Jurkat, Clone E6-1 (cell line): ENCODE measurements at places on chromosomes 4 and X.
A peak's percentile ranks its signal among the peaks of the same experiment; 100 is the strongest.

DNA sequence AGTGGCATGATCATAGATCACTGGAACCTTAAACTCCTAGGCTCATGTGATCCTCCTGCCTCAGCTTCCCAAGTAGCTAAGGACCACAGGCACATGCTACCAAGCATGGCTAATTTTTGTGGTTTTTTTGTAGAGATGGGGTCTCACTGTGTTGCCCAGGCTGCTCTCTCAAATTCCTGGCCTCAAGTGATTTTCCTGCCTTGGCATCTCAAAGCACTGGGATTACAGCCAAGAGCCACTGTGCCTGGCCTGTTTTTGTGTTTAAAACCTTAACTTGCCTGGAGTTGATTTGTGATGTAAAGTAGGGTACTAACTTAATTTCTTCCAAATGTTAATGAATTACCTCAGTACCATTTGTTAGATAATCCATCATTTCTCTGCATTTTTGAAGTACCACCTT, 22.3 kb downstream of the DLG3 start:
- no peak for DNase-seq

DNA sequence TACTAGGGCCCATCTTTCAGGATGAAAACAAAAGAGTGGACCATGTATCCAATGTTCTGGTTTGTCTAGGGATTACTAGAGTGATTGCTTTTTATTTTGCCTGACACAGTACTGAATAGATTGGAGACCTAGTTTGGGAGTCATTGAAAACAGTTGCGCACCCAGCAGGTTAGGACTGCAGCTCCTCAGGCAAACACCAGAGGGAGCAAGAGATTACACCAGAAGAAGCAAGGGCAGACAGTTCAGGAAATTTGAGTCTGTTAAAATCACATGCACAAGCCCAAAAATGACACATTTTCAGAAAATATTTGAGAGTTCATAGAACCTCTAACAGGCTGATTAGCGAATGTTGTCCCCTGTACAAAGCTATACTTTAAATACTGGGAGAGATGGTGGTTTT, 55.6 kb downstream of the CYLC1 start:
- peak; percentile 2 for DNase-seq

- DNase-seq, result no peak
Observed at GRCh38 chr4:170198747-170199146, 109.0 kb upstream of the AADAT start.

GRCh38 chrX:132622130-132622529, 133.3 kb upstream of the MBNL3 start:
- no peak for DNase-seq

DNA sequence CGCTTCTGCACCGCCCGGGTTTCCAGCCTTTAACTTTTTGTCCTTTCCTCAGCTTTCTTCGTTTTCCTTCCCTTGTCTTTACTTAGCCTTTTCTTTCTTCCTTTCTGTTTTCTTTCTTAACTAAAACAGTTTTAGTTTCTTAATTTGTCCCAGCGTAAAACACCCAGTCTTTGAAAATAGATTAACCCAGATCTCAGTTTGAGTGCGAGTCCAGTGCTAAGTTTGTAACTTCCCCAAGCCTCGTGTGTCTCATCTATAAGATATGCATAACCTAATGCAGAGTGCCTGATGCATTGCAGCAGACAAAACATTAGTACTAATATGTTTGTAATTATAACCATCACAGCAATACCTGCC, 460 bp upstream of the GEMIN8 start:
- DNase-seq, result no peak

GRCh38 chr4:87005690-87006425, 71.0 kb downstream of the AFF1 start:
- DNase-seq, result no peak

- DNase-seq, result no peak
Observed at GRCh38 chrX:129462707-129463106, 60.6 kb downstream of the SMARCA1 start.

GRCh38 chrX:30653415-30654131, at the start of gene GK:
TSS of gene GK (plus strand) at chrX:30653423. CDS start at chrX:30653538, 115 bp downstream.
- no peak for DNase-seq

DNA sequence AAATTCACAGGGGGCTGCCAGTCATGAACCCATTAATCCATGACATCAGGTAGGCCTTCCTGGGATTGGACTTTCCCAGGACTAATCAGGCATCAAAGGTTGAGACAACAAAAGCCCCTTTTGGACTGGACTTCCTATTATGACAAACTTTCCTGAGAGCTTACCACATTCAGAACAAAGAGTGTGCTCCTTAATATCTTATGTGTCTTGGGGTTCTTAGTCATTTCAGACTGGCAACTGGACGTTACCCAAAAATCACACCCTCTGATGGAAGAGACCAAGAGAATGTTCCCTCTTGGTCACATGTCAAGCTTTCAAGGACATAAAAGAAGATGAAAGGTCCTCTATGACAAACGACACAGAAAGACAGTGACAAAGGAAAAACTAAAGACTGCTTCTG, 31.6 kb upstream of the PPP1R2C start:
- no peak for DNase-seq

DNA sequence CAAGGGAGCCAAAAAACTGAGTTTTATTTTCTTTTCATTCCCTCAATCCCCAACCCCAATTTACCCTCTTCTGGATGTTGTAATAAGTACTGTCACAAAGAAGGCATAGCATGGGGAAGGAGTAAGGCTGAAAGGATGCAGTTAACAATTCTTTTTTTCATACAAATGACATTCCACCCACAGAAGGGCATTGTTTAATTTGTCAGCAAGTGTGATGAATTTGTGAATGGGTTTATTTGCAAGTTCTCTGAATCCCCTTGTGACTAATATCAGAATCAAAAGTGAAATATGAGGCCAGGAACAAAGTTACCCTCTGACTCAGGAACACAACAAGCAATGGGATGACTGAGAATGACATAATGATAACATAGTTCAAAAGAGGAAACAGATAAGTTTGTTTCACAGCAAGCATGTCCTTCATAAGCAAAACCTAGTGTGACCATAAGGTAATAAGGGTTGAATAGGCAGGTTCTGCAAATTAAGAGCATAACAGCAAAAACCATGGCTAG, 2.1 kb downstream of the GEMIN8 start:
- DNase-seq, result no peak

GRCh38 chr4:137032222-137032621, 500.1 kb downstream of the PCDH18 start:
- DNase-seq, result no peak

DNA sequence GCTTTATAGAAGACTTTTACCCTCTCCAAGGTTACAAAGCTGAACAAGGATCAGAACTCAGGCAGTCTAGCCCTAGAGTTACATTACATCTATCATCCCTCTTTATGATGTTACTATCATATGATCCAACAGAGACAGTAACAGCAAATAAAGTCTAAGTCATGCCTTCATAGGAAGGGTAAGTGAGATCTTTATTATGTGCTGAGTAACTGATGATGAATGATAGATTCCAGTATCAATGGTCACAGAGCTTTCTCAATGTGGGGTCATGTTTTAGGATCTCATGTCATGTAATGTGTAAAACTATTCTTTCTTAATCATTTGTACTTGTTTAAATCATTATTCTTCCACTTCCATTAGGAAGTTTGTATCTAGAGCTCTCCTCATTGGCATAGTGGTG, 22.8 kb downstream of the ELOVL6 start:
- DNase-seq, result no peak

DNA sequence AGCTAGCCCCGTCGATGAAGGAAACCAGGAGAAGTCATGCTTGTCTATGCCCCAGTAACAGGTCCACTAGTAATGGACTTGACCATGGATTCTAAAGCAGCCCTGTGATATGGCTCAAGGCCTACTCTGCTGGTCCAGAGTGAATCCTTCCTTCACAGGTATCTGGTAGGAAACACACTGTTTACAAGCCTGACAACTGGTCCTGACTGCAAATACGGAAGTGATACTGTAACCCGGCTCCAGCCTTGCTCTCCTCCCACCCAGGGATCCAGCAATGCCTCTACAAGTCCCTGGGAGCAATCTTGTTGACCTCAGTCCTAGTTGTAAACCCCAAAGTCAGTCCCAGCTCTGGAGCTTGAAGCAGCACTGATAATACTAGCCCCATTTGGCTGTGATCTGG, 239.2 kb upstream of the GRID2 start:
- DNase-seq, result no peak

GRCh38 chr4:120198411-120198810, 131.8 kb upstream of the MAD2L1 start:
- no peak for DNase-seq

DNA sequence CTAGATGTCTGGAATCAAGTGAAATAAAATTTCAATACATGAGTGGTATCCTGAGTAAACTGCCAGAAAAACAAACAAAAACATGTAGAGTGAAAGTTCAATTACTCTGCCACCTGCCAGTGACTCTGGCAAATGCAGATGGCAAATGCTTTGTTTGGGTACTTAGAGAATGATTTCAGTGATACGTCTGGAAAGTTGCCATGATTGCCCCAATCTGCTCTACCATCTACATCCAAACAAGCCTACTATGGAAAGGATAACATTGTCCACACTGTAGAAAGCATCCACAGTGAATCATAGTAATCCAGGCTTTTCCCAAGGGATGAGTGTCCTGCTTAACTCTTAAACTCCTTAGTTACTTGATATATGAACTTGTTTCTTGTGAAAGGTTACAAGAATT, 3.4 kb downstream of the SPATA4 start:
- DNase-seq, result no peak

DNA sequence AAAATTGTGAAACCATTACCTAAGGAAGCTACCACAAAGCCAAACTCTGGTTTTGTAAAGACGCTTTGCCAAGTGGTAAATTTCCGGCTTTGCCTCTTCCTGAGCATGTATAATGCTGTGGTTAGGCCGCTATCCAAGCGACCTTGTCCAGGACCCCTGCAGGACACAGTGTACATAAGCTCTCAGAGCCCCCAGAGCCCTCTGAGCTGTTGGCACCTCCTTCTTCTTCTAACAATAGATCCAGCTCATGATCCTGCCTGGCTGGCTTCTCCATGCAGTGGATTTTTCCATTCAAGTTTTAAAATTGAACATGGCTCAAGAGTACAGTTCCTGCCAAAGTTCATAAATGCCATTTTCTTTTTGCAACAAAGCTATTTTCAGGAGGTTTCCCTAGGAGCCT, 326.7 kb downstream of the MAPK10 start:
- DNase-seq, result no peak

DNA sequence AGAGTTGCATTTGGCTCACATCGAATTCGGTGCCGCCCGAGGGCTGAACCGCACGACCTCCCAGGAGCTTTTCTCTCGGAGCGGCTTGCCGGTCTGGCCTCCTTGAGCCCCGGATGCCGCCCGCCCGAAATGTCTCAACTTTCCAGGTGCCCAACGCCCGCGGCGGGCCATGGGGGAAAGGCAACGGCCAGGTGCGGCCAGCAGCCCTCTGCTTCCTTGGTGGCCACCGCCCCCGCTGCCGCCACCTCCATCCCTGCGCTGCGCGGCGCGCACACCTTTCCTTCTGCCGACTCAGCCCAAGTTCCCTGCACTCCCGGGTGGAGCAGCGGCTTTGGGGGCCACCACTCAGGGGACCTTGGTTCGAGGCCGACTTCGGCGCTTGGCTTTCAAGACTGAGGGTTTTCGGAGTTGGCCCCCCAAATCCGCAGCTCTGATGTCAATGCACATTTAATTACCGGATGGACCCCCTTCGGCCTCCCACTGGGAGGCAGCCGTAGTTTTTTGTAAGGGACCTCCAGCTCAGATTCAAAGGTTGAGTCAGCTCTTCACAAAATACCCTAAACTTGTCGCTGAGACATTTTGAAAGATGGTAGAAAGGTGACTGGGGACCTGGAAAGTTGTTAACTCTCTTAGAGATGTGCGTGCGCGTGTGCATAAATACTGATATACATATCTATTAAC, 1.1 kb downstream of the AFF2 start:
- DNase-seq, result no peak

DNA sequence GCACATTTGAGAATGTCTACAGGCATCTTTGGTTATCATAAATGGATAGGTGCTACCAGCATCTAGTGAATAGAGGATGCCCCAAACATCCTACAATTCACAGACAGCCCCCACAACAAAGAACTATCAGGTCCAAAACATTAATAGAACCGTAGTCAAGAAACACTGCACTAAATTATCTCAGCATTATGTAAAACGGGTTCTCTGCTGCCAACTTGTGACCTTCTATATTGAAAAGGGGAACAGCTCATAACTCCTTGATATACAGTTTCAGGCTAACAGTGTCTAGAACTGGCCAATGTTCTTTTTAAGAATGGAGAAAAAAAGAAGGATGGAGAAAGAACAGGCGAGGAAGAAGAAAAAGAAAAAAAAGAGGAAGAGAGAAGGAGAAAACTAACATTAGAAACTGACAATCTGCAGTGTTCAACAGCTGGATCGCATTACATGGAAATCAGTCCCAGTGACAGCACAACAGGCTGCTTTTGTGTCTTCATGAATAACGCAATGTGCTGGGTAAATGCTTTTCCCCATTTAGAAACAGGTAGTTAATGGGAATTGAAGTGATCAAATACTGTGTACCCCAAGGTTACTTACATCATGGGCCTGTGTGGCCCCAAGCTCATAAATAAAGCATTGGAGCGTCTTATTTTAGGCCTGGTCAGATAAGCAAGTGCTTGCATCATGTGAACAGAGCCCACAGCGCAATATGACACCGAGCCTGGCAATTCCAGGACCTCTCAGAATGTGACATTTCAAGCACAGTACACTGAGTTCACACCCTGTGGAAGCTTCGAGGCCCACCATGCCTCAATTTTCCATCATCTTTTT, 339.5 kb downstream of the DHX15 start:
- DNase-seq, result no peak
